ENCODE measurements at places on chromosomes 5 and 9. TPM values are rescaled to one million over a fixed set of nuclear protein-coding genes. Genes with fewer than 3 reads are reported as not detected.

GRCh38 chr5:1262381-1262780, 32.5 kb downstream of the TERT start:
- DNase-seq: no peak

Gene ACTBL2
- total RNA-seq: not detected

Gene HAUS6
- total RNA-seq: 28.7 TPM

Gene LRRC19
- total RNA-seq: not detected

GRCh38 chr9:38020151-38021076, 48.6 kb downstream of the SHB start:
- no peak for DNase-seq

DNA sequence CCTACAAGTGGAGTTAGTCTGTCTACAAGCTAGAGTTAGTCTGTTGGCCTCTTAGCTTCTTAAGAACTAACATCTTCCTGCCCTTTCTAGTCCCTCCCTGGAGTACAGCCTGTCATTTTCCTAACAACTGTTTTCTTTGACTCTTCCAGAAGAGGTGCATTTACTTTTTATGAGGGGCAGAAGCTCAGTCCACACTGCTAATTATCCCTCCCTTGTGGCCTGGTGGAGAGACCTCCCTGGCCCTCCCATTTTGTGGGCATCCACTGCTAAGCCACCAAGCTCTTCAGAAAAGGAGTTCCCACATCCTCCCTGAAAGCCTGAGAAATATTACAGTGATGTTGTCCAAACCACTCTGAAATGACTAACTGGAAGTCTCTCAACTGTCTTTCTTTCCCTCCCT, 8.0 kb downstream of the MAP1B start:
- no peak for DNase-seq

Gene DMRT3
- total RNA-seq: not detected

DNA sequence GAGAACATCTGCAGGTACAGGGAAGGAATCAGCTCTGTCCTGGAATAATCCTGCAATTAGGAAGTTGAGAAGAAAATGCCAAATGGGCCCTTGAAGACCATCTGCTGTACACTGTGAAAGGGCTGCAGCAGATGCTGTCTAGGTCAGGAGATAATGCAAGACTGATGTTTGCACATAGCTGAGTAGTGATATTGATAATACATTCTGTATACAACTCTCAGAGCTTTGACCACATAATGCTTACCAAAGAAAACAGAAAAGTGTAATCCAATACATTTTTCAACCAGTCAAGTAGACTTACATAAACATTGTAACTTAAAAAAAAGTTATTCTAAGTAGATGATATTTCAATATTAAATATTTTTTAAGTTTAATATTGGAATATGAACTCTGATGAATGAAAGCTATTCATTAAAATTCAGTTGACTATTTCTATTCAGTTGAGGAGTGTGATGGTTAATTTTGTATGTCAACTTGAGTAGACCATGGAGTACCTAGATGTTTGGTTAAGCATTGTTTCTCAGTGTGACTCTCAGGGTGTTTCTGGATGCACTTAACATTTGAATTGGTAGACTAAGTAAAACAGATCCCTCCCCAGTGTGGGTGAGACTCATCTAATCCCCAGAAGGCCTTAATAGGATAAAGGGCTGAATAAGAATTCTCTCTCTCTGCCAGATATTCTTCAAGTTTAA, 380.1 kb upstream of the PRR16 start:
- DNase-seq: no peak

Gene C9orf85
- total RNA-seq: 7.5 TPM

GRCh38 chr5:59356813-59357380, 536.6 kb downstream of the PDE4D start:
- DNase-seq: no peak

Gene MIGA2
- total RNA-seq: 26.1 TPM

Gene ARSI
- not detected for total RNA-seq

DNA sequence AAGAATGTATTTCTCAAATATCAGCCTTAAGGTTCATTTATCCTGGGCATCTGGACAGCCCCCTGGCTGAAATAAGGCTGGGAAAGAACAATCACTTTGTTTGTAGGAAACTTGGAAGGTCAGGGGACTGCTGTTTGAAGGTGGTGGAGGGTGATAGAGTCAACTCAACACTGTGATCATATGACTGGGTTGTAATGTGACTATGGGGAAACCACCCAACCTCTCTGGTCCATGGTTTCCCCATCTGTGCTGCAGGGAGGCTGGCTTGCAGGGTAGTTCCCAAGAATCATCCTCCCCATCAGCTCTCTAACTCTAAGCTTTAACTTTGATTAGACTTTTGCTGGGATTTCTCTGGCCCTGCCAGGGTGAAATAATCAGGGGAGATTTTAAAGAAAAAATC, 10.0 kb downstream of the INSYN2B start:
- DNase-seq: no peak

- no peak for DNase-seq
These were observed 41.7 kb downstream of the LOX start for GRCh38 chr5:122036326-122036725.

DNA sequence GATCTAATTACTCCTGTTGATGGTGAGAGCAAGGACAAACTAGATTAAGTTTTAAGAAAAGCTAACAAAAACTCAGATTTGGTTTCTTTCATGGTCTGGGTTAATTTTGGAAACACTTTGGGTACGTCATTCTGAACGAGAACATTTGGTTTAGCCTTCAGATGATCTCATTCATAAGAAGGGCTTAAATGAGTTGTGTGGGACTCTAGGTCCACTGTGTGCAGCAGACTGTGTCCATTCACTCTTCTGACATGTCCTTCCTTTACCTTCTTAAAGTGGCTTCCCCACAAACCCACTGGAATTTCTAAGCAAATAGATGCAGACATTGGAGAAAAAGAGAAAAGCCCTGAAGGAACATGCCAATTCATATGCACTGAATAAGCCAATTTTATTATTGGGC, 96.8 kb downstream of the FBXO4 start:
- no peak for DNase-seq

Gene MYMK
- not detected for total RNA-seq

DNA sequence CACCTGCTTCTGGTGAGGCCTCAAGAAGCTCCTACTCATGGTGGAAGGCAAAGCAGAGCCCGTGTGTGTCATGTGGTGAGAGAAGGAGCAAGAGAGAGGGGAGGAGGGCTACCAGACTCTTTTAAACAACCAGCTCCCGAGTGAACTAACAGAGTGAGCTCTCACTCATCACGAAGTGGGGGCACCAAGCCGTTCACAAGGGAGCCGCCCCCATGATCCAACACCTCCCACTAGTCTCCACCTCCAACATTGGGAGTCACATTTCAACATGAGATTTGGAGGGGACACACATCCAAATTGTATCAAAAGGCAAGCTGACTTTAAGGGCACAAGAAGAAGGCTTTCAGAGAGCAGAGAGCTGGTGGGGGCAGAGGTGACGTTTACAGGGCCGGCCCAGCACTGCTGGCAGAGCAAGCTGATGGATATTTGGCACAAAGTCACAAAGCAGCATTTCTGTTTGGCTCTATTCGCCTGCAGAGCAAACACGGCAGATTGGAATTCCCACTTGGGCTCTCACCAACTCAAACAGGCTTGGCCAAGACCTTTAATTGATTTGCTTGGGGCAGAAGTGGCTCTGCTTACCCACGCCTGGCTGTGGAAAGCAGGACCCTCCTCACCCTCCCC, 20.0 kb downstream of the PITX1 start:
- DNase-seq: no peak

DNA sequence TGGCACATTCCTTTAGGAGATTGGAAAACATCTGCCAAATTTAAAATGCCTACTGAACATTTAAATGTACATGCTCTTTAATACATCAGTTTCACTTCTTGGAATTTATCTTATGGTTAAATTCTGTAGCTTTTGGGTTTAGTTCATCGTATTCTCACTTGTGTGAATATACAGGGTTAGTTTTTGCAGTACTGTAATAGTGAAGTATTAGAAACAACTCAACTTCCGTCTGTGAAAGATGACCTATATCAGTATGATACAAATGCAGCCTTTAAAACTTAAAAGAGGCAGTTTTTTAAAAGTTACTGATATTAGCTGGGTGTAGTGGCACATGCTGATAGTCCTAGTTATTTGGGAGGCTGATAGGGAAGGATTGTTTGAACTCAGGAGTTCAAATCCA, 57.2 kb downstream of the CDC42SE2 start:
- DNase-seq: no peak

GRCh38 chr5:153900703-153901395, 137.9 kb downstream of the FAM114A2 start:
- DNase-seq: no peak

Gene NOXA1
- total RNA-seq: 1.1 TPM

DNA sequence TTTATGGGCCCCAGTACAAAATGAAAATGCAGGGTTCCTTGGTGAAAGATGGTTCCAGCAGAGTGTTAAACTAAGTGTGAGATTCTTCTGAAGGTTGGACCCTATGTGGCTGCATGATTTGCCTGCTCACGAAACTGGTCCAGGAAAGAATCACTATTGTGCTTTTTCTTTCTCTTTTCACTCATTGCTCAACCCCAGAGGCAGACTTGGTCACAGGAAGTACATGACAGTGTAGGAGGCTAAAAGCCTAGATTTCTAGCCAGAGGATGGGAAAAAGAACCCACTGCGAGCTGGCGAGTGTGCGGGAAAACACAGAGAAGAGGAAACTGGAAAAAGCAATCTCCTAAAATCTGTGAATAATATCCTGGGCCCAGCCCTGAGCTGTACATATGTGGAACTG, 18.6 kb downstream of the SLC36A2 start:
- DNase-seq: no peak

- DNase-seq: no peak
These were observed 51.5 kb upstream of the MAP3K1 start for GRCh38 chr5:56763711-56764466.

GRCh38 chr9:104746798-104747197, 685 bp upstream of the NIPSNAP3A start:
- no peak for DNase-seq

DNA sequence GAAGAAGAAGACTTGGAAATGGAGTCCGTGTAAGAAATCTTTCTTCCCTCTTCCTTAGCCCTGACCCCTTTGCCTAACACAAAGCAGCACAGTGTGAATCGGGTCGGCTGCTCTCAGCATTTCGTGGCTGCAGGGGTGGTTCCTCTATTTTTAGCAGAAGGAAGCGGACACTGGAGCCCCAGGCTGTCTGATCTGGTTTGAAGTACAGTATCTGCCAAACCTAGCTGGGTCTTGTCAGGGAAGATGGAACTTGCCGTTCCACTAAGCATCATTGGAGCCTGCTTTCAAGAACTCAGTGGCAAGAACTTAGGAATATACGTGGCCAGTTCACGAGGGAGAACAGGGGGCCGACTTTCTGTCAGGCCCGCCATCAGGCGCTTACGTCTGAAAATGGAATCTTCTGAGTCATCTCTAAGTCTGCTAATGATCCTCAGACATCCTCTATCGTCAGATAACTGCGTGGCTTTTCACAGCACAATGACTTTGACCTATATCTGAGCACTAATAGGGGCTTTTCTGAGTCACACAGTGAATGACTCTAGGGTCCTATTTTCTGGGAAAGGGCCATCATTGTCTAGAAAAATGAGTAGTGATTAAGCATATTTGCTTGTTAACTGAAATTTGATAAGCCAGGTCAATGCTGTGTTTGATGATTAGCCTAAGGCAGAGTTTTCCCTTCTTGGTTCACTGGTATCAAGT, 43.3 kb upstream of the NCS1 start:
- peak; percentile 78 for DNase-seq

- DNase-seq: no peak
These were observed 24.9 kb downstream of the CNTFR start for GRCh38 chr9:34564617-34565016.

GRCh38 chr9:136728548-136729123, 14.1 kb downstream of the LCN10 start:
- no peak for DNase-seq

GRCh38 chr5:34735491-34736426, 79.6 kb downstream of the RAI14 start:
- DNase-seq: no peak

- no peak for DNase-seq
These were observed 33.5 kb downstream of the KCNMB1 start for GRCh38 chr5:170355601-170356098.

DNA sequence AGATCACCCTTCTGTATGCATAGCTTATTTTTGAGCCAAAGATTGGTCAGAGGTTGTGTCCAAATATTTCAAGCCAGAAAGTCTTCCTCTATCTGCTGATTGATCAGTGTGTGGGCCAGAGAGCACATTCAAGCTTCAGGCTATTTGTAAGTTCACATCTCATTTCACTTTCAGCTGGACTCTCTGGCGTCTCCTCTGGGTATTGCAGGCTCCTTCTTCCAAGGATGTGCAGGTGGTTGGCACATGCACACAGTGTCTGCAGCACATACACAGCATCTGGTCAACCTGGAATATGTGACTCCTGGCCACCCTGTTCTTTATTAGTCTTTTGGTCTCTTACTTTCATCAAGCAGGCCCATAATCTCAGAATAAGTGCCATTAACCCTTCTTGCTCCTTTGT, 516.1 kb downstream of the ANXA1 start:
- DNase-seq: no peak

DNA sequence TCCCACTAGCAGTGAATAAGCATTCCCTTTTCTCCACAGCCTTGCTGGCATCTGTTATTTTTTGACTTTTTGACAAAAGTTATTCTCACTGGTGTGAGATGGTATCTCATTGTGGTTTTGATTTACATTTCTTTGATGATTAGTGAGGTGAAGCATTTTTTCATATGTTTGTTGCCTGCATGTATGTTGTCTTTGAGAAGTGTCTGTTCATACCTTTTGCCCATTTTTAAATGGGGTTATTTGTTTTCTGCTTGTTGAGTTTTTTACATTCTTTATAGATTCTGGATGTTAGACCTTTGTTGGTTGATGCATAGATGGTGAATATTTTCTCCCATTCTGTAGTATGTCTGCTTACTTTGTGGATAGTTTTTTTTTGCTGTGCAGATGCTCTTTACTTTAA, 171.7 kb downstream of the SREK1 start:
- DNase-seq: no peak

DNA sequence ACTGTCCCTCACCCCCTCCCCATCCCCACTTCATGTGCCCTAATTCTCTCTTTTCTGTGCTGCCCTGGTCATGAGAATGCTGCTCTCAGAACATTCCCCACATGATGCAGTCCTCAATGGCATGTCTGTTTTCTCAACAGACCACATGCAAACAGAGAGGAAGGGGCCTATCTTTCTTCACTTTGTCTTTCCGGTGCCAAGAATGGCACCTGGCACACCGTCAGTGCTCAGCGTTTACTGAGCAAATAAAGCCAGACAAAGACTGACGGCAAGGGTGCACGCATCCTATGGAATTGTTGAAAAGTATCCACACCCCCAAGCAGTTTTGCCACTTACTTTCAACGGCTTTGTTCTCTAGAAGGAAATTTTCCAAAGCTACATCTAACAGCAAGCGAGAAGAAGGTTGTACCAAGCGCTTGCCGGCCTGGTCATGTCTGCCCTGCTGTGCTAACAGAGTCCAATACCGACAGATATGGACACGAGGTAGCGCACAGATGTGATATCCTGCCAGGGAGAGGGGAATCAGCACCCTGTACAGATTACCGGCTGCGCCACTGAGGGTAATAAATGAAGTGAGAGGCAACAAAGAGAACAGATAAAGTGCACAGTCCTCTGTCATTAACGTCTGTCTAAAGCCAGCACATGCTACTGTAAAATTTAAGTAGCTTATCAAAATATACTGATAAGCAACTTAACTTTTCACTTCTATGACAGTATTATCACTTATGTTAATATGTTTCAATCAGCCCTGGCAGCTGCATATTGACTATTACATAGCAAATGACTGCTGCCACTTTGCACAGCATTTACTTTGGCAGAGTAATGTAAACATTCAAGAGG, 251.7 kb downstream of the DENND1A start:
- DNase-seq: no peak

- DNase-seq: no peak
These were observed 29.6 kb downstream of the SPRY4 start for GRCh38 chr5:142295084-142295758.

Gene FAM153A
- 27.6 TPM for total RNA-seq
